ENCODE measurements at places on chromosomes 6 and 20.

- no peak for DNase-seq
These were observed 16.8 kb downstream of the SLC17A9 start for GRCh38 chr20:62969179-62969760.

- no peak for DNase-seq
These were observed 71.0 kb upstream of the SIRPA start for GRCh38 chr20:1824181-1824580.

- no peak for DNase-seq
These were observed 6.4 kb downstream of the SLC2A12 start for GRCh38 chr6:134046054-134046453.

DNA sequence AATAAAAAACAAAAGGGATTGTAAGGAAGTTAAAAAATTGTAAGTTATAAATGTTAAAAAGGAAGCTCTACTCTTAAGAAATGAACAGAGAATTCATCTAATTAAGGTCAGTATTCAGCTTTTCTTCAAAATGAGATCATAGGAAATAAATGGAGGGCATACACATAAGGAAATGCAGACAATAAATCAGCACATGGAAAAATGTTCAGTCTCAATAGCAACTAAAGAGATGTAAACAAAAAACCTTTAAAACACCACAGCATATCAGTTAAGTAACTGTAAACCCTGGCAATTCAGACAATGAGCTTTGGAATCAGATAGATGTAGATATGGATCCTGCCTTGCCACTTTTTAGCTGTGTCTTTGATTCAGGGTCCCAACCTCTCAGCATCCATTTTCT, 24.0 kb upstream of the CLIC5 start:
- DNase-seq, result no peak

DNA sequence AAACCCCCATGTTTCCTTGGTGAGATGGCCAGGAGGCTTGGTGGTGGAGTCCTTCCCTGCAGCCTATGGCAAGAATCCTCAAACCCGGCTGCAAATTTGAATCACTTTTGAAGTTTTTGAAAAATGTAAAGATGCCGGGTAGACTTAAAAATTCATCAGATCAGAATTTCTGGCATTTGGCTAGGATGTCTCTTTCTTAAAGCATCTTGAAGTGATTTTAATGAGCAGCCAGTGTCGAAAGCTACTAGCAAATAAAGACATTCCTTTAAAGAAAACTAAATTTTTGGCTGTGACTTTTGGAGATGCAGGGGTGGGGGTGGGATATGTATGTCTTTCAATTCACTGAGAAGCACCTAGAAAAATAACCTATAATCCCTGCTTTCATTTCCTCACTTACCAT, 25.6 kb upstream of the NOX3 start:
- no peak for DNase-seq
